HT1080 (cell line): ENCODE measurements at places on chromosomes 7 and 10. TPM values are rescaled to one million over a fixed set of nuclear protein-coding genes. Genes with fewer than 3 reads are reported as not detected.

DNA sequence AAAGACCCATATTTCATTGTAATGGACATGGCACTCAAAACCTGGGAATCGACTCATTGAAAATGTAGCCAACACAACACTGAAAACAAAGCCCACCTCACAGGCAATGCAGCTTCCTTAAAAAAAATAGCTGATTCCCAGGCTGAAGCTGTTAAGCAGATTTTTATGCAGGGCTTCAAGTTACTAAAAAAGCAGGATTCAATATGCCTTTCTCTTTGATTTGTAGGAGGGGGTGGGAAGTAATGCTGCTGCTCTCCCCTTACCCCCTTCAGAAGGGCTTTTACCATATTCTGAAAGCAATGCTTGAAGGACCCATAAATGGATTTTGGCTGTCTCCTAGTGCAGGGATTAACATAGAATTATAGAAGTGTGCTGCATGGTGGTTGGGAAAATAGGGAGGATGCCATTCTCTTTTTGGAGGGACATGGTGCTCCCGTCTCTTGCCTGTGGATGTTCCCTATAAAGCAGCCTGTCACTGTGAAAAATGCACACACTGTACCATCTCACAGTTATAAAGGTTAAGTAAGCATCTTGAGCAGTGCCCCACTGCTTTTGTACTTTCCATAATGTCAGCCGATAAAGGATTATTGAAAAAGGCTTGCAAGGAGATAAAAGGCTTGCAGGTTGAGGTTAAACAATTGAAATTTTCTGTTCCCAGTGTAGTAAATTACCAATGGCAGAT lies 262.8 kb downstream of the AUTS2 start:
- no peak for DNase-seq

TMEM196 gene
- not detected in 2 replicates for total RNA-seq

TMEM243 gene
- total RNA-seq: 33.0 and 34.4 TPM in 2 replicates

A1CF gene
- not detected in 2 replicates for total RNA-seq

GRCh38 chr10:120630266-120630665 lies 173.2 kb downstream of the PLPP4 start:
- DNase-seq: no peak

DNA sequence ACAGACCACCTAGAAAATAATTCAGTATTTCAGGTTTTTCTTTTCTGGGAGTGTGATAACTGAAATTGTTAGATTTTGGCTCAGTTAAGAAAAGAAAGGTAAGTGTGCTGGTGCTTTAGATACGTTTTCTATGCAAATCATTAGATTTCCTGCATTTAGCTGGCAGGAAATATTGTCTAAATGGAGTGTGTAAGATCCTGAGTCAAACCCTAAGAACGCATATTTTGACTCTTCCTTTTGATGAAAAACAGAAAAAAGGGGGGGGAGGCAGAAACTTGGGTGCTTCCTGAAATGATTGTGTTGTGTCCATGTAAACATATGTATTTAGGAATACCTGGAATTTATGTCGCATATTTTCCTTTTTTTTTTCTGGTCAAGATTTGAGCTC lies 1.2 kb downstream of the GRK5 start:
- DNase-seq: peak; percentile 20

- no peak for DNase-seq
Measured at GRCh38 chr7:139702313-139702731, 75.5 kb downstream of the HIPK2 start.

GRCh38 chr7:72230281-72230680 lies 181.9 kb downstream of the CALN1 start:
- no peak for DNase-seq

- no peak for DNase-seq
Measured at GRCh38 chr7:101589976-101590662, 39.0 kb downstream of the MYL10 start.

GRCh38 chr10:67438605-67439304 lies 257.2 kb downstream of the CTNNA3 start:
- no peak for DNase-seq

- no peak for DNase-seq
Measured at GRCh38 chr10:10911035-10911434, 106.6 kb upstream of the CELF2 start.

DNA sequence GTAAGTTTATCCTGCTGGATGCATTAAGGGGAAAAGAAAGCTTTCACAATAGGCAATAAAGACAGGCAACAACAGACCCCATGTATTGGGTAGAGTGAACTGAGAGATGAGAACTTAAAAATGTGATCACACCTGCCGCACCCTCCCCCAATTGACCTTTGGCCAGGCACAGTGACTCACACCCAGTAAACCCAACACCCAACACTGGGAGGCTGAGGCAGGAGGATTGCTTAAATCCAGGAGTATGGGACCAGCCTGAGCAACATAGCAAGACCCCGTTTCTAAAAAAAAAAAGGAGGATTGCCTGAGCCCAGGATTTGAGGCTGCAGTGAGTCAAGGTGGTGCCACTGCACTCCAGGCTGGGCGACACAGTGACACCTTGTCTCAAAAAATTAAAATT lies 86.9 kb downstream of the MPP7 start:
- DNase-seq: no peak

- no peak for DNase-seq
Measured at GRCh38 chr7:147857152-147858140, 733.1 kb upstream of the C7orf33 start.

DNA sequence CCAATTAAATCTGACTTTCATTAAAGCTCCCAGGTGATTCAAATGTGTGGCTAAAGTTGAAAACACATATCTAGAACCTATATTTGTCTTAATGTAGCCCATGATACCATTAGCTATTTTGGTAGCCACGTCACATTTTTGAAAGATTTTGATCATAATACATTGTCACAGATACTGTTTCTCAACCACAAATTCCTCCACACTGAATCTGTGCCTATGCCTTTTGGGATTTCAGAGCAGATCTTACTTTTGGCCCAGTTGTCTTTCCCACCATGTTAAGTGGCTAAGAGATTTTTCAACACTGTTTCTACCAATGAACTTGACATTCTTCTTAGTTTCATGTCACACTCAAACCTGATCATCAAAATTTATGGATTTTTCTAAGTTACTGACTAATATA lies 47.4 kb downstream of the CH25H start:
- DNase-seq: no peak

- DNase-seq: no peak
Measured at GRCh38 chr10:51034769-51035168, 39.5 kb upstream of the PRKG1 start.

DNA sequence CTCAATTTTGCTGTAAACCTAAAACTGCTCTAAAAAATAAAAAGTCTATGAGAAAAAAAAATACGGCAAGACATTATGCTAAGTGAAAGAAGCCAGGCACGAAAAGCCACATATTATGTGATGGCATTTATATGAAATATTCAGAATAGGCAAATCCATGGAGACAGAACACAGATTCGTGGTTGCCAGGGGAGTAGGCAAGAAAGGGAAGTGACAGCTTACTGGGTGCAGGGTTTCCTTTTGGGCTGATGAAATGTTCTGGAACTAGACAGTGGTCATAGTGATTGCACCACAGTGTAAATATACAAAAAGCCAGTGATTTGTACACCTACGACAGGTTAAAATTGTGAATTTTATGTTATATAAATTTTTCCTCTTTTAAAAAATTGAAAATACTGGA lies 41.3 kb upstream of the GLI3 start:
- no peak for DNase-seq

ZNF425 gene
- 0.23 and 0.33 TPM in 2 replicates for total RNA-seq

- DNase-seq: no peak
Measured at GRCh38 chr10:113007821-113008220, 57.8 kb downstream of the TCF7L2 start.

- DNase-seq: no peak
Measured at GRCh38 chr10:132613566-132614348, 76.2 kb downstream of the INPP5A start.

OR6B1 gene
- not detected in 2 replicates for total RNA-seq

- no peak for DNase-seq
Measured at GRCh38 chr7:85509476-85509875, 322.6 kb upstream of the SEMA3D start.

MOGAT3 gene
- total RNA-seq: 0.21 TPM in 1 of 2 replicates, not detected in the other

DNA sequence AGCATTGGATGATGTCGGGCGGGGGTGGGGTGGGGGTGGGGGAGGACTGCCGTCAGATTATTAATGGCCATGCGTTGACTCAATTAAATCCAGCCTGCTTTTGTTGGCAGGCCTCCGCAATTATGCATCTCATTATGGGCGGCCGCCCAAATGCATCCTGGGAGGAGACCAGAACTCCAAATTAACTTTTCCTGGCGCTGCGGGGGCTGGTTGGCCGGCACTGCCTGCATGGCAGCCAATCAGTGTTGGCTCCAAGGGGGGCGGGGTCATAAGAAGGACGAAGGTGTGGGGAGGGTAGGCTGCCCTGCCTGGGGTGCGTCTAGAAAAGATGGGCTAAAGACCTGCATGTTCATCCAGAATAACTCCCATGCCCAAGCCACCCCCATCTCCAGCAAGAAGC lies 83.9 kb upstream of the PAX2 start:
- no peak for DNase-seq

HECW1 gene
- total RNA-seq: 2.4 and 2.5 TPM in 2 replicates

DNA sequence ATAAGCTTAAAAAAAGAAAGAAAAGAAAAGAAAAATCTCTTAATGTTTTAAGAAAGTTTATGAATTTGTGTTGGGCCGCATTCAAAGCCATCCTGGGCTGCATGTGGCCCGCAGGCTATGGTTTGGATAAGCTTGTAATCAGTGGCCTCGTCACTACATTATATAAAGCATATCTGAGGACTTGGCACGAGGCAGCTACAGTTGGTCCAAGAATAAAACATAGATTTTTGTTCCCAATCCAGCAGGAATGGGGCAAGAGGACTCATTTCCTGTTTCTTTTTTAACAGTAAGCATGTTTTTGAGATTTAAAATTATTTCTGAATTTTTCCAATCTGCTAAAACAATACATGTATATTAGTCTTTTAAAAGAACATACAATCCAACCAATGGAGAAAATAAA lies 28.6 kb downstream of the MCM10 start:
- no peak for DNase-seq

DNA sequence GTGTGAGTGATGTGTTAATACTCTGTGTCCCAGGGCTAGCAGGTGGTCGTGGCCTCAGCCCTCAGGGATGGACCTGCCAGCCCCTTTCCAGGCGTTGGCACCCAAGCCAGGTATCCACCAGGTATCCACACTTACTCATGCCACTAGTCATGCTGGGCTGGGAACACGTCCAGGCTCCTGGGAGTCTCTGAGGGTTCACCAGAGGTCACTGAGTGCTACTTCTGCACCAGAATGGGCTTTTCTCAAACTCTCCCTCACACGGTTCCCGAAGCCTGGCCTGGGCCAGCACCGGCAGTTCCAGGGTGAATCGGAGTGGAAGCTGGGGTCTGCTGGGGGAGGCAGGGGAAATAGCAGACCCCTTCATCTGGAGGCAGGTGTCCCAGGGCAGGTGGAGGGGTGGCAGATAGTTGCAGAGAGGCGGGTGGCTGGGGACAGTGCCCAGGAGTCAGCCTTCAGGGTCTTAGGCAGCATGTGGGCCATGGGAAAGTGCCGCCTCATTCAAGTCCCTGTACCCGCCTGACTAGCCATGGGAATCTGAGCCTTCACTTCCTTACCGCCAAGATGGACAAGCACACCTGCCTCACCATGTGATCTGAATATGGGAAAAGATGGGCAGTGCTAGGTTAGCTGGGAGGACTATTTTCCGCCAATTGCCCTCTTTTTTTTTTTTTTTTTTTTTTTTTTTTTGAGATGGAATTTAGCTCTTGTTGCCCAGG lies 95.5 kb upstream of the GTF2I start:
- no peak for DNase-seq

DNA sequence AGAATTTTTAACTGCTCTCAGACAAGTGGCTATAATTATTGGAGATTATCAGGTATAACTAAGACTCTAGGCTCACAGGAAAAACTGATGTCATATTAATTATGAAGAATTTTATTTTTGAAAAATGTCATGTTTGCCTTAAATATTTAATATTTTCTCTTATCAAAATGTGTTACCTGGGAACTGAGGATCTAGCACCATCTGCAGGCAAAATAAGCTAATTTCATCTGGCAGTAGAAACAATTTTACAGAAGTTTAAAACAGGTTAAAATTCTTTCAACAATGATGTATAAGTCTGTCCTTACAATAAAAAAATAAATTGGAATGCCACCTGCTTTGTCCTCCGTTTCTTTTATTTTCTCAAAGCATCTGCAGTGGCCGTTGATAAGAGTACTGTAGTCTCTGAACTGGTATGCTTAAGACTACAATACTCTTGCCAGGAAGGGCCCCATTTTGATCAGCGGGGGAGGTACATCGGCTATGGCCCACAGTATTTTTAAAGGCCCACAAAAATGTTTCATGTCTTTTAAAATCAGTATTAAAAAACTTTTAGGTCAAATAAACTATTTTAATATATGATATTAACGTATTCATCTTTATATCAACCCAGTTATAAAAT lies 81.3 kb downstream of the VWDE start:
- DNase-seq: no peak

TFR2 gene
- total RNA-seq: not detected in 2 replicates

GRCh38 chr7:147376192-147376591 lies 1214.4 kb upstream of the C7orf33 start:
- DNase-seq: no peak

DNA sequence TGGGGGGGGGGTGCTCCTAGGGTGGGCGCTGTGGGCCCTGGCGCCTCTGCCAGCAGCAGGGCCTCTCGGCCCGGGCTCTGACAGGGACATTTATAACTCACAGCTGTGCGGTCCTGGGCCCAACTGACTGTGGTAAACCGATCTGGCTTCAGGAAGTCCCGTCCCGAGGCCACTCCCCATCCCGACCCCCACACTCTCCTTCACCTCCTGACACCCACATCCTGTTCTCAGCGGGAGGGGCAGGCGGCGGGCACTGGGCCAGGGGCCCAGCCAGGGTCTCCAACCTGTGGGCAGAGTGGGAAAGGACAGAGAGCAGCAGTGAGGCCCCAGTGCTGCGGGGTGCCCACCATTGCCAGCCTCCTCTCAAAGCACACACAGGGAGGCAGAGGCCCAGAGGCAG lies 69.1 kb downstream of the ZMIZ1 start:
- DNase-seq: peak; percentile 57

SP4 gene
- total RNA-seq: 5.1 and 5.7 TPM in 2 replicates

GRCh38 chr7:159049266-159050025 lies 95.2 kb downstream of the VIPR2 start:
- no peak for DNase-seq

- DNase-seq: no peak
Measured at GRCh38 chr10:129350690-129351089, 116.4 kb upstream of the MGMT start.

COL13A1 gene
- total RNA-seq: 105 and 114 TPM in 2 replicates

GRCh38 chr10:511101-511848 lies 178.2 kb downstream of the DIP2C start:
- peak; percentile 85 for DNase-seq

GSTO2 gene
- 1.7 and 1.8 TPM in 2 replicates for total RNA-seq

- no peak for DNase-seq
Measured at GRCh38 chr10:45463244-45464116, 89.5 kb downstream of the ALOX5 start.

- DNase-seq: peak; percentile 53
Measured at GRCh38 chr10:73095481-73096021, 1.1 kb downstream of the P4HA1 start.

DNA sequence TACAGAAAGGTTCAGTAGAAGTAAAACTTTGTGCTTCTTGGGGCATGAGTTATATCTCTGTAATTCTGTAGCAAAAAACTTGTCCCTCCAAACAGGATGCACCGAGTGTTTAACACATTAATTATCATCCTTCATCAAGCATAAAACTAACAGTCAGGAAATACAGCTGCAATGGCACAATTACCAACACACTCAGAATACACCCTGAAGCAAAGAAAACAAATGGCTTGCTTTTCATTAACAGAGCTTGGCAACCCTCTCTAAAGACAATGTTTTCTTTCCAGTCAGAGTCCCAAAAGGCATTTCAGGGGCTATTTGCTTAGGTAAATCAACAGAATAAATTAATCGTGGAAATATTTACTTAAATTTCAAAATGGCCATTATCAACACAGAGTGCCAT lies 107.7 kb downstream of the ICA1 start:
- DNase-seq: no peak

- DNase-seq: no peak
Measured at GRCh38 chr10:5906651-5907050, 16.6 kb downstream of the FBH1 start.
